ENCODE measurements at places on chromosomes 12 and 14.
A peak's percentile ranks its signal among the peaks of the same experiment; 100 is the strongest.

DNA sequence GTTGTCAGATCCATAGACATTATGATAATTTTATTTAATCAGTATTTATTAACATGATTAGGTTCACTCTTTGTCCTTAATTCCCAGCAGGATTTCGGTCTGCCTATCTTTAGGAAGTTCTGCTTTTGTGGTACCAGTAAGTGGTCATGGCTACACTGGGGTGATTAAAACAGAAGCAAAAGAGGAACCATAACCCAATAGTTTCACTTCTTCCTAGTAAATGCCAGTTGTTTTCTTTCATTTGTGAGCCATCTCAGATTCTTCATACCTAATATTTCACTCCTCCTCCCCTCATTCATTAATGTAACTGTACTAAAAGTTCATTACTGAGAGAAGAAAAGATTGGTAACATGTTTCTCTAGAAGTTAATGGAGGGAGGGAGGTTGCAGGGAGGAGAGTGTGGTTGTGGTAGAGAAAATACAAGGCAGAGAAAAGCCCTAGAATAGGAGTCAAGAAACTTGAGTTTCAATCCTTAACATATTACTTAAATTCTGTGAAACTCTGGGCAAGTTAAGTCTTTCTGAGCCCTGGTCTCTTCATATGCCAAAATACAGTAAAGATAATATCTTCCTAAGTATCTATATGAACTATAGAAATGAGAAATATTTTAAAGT, 101.2 kb downstream of the PEBP1 start:
- DNase-seq, result no peak

DNA sequence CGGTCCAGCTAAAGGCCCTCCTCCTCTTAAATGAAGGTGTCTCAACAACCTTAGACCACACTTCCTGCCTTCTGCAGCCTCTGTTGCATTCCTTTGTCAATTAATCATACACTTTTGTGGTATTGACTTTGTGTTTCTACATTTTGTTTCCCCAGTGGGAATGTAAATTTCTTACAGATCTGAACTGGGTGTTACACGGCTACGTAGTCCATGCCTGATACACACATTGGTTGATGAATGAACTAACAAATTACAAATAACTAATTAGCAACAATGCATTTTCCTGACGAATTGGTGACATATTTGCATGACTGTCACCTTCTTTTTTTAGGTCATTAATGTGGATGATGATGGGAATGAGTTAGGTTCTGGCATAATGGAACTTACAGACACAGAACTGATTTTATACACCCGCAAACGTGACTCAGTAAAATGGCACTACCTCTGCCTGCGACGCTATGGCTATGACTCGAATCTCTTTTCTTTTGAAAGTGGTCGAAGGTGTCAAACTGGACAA, 15.2 kb upstream of the CCT2 start:
- no peak for DNase-seq

DNA sequence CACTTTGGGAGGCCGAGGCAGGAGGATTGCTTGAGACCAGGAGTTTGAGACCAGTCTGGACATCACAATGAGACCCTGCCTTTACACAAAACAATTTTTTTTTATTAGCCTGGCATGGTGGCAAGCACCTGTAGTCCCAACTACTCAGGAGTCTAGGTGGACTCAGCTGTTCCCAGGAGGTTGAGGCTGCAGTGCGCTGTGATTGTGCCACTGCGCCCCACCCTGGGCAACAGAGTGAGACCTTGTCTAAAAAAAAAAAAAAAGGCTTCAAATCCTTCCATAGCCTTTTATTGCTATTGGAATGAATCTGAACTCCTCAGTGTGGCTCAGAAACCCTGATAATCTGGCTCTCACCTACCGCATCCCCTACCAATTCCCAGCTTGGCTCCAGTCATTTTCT, 26.1 kb downstream of the AK7 start:
- DNase-seq, result no peak

DNA sequence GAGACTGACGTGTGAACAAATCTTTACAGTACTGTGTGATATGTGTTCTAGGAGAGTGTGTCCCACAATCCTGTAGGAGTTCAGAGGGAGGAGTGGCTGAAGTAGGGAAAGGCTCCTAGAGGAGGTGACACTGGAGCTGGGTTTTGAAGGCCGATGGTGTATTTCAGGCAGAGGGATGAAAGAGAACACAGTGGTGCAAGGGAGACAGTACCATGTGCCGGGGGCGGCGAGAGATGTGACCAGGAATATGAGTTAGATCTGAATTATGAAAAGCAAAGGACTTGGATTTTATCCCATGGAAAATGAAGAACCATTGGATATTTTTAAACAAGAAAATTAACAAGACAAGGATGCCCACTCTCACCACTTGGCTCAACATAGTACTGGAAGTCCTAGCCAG, 77.0 kb upstream of the ESRRB start:
- no peak for DNase-seq

GRCh38 chr14:80926397-80927082, 15.0 kb downstream of the CEP128 start:
- DNase-seq, result no peak

GRCh38 chr14:65776193-65776852, 363.8 kb downstream of the FUT8 start:
- no peak for DNase-seq

- no peak for DNase-seq
These were observed 14.7 kb downstream of the TAOK3 start for GRCh38 chr12:118358008-118358359.

DNA sequence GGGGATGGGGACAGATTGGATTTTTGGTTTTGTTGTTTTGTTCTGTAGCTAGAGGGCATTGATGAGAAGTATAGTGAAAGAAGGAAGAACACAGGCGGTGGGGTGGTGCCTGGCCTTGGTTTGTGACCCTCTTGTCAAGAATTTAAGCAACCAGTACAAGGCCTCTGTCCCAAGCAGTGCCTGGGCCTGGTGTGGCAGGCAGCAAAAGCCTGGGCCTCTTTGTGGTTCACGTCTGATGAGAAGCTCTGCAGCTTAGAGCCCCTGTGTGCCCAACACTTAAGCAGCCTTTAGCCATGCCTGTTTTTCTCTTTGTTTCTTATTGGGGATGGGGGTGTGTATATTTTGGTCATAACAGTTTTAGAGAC, 98.0 kb downstream of the PPP2R5C start:
- DNase-seq, result peak; percentile 10

GRCh38 chr14:103541709-103542604, 13.0 kb downstream of the TRMT61A start:
- DNase-seq, result no peak

GRCh38 chr14:31291210-31291609, 83.6 kb upstream of the HECTD1 start:
- no peak for DNase-seq

DNA sequence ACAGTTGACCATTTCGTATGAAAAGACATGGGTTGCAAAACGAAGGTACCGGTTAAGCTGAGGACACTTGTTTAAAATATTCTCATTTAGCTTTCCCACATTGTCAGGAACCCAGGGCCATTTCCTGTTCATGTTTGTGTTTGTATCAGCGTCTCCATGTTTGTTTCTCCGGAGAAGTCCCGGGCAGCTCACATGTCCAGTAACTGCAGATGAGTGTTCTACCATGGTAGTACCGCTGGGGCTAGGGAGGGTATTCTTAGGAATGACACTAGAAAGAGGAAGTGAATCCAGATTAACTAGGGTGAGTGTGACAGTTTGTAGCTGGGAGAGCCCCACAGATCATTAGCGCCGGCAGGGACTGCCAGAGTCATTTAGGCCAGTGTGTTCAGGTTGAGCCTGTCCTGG, 50.0 kb upstream of the EVL start:
- DNase-seq, result no peak

DNA sequence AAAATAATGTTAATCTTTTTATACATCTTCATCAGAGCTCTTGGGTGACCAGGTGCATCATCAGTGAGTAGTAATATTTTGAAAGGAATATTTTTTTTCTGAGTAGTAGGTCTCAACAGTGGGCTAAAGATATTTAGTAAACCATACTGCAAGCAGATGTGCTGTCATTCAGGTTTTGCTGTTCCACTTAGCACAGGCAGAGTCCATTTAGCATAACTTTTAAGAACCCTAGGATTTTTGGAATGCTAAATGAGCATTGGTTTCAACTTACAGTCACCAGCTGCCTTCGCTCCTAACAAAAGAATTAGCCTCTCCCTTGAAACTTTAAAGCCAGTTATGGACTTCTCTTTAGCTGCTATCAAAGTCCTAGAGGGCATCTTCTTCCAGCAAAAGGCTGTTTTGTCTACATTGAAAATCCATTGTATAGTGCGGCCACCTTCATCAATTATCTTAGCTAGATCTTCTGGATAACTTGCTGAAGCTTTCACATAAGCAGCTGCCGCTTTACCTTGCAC, 24.6 kb downstream of the RIMKLB start:
- DNase-seq, result no peak

- DNase-seq, result peak; percentile 81
These were observed 69.0 kb downstream of the OTX2 start for GRCh38 chr14:56741325-56741724.
